ENCODE measurements at places on chromosomes 7 and 10.

- DNase-seq: no peak
Measured at GRCh38 chr7:28854750-28855074, 103.4 kb downstream of the TRIL start.

GRCh38 chr10:126204320-126204719 lies 184.0 kb downstream of the ADAM12 start:
- no peak for DNase-seq

- no peak for DNase-seq
Measured at GRCh38 chr10:126218778-126219649, 169.3 kb downstream of the ADAM12 start.

- no peak for DNase-seq
Measured at GRCh38 chr10:124527874-124528395, 66.3 kb downstream of the LHPP start.

DNA sequence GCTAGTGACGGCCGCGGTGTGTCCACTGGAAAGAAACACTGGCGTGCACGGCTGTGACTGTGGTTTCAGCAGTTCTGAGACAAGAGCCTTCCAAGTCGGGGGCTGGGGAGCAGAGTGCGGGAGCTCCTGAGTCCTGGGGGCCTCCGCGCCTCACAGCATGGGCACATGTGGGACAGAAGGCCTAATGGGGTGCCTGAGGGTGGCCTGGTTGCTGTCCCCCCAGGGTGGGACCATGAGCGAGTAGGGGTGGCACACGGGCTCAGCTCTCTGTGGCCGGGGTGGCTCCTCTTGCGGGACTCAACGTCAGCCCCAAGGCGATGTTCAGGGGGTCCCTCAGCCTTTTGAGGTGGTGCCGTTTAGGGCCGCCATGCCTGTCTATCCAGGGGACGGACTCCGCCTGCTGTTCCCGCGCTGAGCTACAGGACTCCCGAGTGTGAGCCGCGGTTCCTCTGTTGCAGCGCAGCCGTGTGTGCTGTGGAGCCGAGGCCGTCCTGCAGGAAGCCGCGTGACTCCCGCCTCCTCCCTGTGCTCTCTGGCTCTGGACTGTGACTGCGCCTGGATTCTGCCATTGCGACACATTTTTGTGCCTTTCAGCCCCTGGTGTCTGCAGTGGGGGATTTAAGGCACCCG lies 23.5 kb upstream of the CHST12 start:
- DNase-seq: no peak

DNA sequence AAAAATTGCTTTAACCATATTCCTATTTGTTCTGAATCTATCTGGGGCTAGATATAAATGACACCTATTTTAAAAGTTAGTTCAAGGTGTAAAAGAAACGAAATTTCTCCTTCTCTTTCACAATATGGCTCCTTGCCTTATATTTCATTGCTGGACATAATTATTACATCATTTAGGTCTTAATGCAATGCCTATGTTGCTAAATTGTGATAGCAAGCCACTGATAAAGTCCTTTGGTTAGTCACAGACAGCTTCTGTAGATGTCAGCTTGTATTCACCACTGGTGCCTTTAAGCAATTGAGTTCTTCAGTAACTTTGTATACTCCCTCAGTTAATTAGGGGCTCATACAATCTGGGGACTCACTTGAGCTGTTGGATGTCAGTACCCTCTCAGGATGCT lies 1236.6 kb downstream of the GATA3 start:
- no peak for DNase-seq

GRCh38 chr7:27510541-27510940 lies 152.1 kb downstream of the HIBADH start:
- no peak for DNase-seq

- DNase-seq: no peak
Measured at GRCh38 chr7:184294-185264, 7.8 kb upstream of the FAM20C start.

DNA sequence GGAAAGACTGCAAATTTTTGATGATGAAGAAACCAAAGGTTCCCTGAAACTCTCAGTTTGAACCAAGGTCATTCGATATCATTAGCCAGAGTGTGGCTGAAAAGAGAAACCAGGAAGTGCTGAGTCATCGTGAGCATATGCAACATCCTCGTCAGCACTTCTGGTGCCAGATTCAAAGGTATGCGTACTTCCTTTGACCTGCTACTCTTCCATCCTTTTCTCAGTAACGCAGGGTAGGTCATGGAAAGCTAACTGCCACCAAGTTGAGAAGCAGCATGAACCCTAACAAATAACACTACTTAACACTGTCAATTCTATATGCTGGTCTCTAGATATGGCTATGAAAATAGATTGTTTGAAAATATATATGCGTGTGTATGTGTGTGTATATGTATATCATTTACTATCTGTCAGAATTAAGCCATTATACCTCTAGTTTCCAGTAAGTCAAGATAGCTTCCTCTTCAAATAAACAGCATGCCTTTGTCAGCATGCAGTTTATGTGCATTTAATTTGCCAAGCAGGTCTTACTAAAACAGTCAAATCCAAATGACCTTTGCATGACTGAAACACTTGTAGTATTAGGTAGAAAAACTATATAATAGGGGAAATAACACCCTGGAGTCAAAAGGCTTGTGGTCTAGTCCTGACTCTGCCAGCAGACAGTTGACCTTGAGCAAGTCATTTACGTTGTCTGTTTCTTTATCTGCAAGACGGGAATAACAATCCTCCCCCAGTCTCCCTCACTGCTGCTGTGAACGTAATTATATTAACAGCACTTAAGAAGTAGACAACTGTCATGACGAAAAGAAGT lies 26.4 kb downstream of the CDK6 start:
- peak; percentile 77 for DNase-seq

DNA sequence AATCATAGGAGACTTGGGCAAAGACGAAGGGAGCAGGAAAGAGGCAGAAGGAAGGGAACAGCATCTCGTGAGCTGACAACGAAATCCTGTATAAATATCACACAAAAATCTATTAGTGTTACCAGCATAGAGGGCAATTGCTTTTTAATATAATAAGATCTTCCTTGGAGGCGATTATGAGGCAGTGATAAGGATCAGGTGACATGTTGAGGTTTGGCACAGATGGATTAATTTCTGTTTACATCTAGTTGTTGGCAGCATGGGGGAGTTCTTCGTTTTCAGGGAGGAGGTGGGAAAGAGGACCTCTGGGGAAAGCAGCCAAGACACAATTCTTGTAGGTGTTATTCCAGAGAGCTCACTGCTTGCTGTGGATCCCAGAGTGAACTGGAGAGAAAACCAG lies 163.8 kb downstream of the PLXNA4 start:
- no peak for DNase-seq

DNA sequence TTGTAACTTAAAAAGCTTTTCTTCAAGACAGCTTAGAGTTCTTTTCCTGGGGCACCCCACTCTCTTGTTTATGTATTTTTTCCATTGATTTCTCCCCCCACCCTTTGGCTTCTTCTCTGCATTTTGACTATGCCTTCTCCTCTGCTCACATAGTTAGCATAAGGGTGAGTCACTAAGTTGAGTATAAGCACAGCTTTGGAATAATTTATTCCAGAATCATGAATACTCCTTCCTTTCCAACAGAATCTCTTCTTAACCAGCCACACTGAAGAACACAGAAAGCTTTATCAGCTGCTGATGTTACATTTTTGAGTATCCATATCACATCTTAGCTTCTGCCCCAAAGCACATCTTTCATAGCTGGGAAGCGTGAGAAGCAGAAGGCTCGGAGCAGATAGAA lies 449.5 kb upstream of the MKI67 start:
- DNase-seq: no peak

DNA sequence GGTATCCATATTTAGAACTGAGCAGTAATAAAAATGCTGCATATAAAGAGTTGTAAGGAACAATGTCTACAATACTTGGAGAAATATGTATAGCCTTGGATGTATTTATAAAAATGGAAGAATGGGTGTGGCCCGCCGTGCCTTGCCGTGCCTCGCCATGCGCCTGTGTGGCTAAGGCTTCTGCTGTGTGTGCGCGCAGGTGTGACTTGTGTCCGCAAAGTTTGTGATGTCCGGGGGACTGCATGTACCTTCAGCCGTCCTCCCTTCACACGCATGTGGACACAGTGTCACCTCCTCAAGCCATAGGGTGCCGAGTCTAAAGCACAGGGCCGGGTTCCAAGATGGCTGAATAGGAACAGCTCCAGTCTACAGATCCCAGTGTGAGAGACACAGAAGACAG lies 9.8 kb downstream of the SAMD9 start:
- DNase-seq: no peak

DNA sequence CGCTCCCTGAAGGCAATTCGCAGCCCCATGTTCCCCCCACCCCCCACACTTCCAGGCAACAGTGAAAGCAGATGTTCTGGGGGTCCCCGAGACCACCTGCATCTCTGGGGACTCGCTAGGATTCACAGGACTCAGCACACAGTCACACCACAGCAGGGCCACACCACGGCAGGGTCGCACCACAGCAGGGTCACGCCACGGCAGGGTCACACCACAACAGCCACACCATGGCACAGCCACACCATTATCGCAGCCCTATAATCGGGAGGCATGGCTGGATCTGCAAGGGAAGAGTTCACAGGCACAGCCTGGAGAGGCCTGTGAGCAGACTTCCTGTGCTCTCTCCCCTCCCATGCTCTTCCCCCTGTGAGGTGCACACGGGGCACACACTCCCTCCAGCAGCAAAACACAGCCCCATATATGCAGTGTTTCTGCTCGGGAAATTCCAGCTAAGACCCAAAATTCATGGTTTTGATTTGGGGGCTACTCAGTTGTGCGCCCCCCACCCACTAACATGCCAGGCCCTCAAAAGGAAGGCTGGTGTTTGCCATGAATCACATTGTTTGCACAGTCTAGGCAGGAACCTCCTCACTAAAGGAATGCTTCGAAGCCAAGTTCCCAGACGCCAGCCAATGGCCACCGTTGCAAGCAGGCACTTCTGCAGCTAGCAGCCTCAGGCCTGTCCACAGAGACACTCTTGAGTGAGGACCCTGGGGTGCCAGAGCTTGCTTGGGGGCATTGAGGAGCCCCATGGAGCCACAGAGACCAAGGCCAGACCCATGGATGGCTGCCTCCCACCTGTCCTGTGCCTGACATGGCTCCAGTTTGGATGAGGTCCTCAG lies 7.0 kb upstream of the DPYSL4 start:
- DNase-seq: no peak

DNA sequence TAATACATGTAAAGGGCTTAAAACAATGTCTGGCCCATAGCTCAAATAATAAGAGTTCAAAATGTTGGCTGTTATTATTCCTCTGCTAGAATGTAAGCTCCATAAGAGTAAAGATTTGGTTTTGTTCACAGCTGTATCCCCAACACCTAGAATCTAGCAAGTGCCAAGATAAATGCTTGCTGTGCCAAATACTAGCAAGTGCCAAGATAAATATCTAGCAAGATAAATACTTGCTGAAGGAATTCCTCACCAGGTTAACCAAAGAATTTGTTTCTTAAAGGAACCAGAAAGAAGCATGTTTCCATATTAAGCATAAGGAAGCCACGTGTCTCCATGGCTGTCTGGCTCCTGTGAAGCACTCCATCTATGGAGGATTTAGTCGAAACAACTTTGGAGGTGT lies 235.2 kb upstream of the SP4 start:
- no peak for DNase-seq

DNA sequence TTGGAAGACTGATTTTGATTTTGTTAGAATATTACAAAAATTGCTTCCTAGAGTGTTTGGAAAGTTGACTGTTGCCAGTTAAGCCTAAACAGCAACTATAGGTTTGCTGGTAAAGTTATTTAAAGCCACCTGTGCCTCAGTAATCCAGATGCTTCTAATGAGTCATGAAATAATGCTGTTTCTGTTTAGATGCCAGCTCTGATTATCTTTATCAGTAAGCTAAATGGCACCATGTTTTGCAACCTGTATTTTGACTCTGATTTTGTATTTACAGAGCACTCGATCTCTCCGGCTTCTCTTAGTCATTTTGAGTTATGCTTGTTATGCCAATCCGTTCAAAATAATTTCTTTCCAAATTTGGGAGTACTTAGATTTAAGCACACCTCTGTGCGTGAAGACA lies 366.1 kb downstream of the EXOC4 start:
- no peak for DNase-seq

GRCh38 chr7:1899196-1899595 lies 229.1 kb downstream of the ELFN1 start:
- DNase-seq: no peak

DNA sequence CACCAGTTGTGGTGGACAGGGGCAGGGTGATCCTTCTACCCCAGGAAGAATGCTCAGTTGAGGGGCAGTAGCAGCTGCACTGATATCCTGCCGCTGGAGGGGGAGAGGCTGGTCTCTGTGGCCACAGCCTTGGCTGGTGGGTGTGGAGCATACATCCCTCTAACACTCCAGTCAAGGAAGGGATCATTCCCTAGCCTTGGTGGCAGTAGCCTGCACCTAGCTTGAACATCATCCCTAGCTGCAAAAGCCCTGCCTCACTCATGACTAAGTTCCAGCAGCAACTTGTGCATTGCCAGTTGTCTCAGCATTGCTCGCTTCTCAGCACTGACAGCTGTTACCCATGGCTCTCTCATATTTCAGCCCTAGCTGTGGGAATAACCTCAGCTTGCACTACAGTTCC lies 688.9 kb upstream of the POT1 start:
- no peak for DNase-seq

DNA sequence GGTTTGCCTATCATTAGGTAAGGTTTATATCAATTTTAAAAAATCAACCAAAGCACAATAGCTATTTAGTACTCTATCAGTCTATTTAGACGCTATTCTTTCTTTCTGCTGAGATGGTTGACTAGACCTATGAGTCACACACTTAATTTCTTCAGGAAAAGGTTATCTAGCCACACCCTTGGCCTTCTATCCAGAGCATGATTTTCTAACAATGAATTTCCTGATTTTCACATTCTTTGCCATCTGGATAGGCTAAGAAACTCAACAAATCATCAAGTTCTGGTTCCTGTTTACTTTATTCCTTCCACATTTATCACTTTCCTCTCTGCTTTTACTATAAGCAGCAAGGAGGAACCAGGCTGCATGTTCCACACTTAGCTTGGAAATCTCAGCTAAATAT lies 8.1 kb downstream of the PRPS1L1 start:
- no peak for DNase-seq

DNA sequence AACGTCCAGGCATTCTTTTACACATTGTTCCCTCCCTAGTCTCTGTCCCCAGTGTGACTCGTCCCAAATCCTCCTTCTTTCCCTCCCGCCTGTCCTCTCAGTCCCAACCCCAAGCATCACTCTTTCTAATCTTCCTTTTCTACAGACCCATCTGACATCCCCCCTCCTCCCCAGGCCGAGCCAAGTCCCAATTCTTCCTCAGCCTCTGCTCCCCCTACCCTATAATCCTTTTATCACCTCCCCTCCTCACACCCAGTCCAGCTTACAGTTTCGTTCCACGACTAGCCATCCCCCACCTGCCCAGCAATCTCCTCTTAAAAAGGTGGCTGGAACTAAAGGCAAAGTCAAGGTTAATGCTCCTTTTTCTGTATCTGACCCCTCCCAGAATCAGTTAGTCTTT lies 95.1 kb downstream of the MACC1 start:
- DNase-seq: no peak

DNA sequence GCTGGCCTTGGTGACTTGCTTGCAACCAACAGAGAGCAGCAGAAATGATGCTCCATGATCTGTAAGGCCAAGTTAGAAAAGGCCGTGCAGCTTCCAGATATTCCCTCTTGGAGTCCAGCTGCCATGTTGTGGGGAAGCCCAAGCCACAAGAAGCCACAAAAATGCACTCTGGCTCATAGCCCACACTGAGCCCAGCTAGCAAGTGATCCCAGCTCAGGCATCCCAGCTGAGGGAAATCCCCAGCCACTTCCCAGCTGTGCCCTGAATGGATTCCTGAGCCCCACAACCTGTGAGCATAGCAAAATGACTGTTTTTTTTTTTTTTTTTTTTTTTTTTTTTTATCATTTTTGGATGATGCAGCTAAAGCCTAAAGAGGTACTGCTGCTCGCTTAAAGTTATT lies 11.1 kb upstream of the SDK1 start:
- DNase-seq: no peak
